ENCODE measurements at places on chromosomes 7 and 10.
A peak's percentile ranks its signal among the peaks of the same experiment; 100 is the strongest.

DNA sequence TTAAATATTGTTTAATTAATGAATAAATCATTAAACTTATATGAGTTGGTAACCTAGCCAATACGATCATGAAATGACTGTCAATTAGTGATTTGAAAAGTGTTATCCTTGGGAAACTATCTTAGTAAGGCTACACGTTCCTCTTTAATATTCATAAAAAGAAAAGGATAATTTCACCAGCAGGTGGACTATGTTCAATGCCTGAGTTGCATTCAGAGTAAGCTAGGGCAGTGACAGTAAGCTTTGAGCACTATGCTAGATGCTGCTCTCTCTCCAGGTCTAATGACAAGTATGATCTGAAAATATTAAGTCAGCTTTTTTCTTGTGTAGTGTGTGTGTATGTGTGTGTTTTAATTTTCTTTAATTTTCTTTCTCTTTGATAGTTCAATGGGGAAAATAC is 486.3 kb upstream of the PCDH15 start:
- DNase-seq, result no peak
- no peak overlapping the region for H3K4me3 ChIP-seq
- H3K36me3 ChIP-seq, result no peaks in the 10 kb centered on the region

DNA sequence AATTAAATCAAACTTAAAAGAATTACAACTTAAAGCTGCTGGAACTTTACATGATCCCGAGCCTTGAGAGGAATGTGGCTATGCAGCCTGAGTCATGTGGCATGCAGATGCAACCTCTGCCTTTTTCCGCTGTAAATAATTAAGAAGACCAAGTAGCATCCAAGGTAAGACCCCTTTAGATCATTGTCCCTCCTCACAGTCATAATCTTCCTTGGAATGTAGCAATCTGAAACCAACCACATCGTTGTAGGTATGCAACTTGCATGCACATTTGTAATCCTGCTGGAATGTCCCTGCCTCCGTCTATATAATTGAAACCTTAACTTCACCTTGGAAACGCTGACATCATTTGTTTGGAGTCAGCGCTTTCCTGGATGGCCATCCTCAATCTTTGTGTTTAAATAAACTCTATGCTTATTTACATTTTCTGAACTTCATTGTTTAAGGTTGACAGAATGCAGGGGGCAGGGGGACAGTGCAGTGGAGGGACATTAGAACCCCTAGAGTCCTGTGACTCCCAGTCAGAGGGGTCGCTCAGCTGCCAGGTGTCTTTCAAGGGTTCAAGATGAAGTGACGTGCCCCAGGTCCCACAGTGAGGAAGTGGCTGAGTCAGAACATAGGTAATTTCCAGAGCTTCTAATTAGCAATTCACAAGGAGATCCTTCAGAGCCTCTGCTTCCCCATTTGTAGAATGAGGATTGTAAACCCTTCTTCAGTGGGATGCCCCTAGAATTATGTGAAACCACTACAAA is 110.7 kb downstream of the RALA start:
- H3K4me3 ChIP-seq, result peak overlapping the region; percentile 90
- peaks cover 28% of the 10 kb centered on the region for H3K4me1 ChIP-seq
- H3K27me3 ChIP-seq, result no peaks in the 10 kb centered on the region

- H3K27me3 ChIP-seq, result no peaks in the 10 kb centered on the region
- peaks cover 25% of the 10 kb centered on the region for H3K4me1 ChIP-seq
- DNase-seq, result peak; percentile 2
- peak overlapping the region; percentile 98 for H3K4me3 ChIP-seq
These were observed 767 bp downstream of the KRIT1 start for GRCh38 chr7:92244808-92245486.

DNA sequence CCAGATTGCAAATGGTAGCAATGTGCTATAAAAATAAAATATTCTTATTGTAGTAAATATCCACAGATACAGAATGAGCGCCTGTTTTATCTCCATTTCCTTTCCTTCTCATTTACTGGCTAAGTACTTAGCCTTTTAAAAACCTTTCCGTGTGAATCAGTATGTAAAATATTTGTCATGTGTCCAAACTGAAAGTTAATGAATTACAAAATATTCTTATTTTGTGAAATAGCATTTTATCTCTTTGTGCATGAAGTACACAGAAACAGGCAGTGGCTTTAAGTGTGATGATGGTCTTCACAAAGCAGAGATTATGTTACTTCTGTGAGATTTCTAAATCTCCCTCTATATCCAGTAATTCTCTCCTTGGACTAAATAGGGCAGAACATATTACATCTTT is 56.7 kb upstream of the KIAA1217 start:
- no peaks in the 10 kb centered on the region for H3K36me3 ChIP-seq
- H3K27ac ChIP-seq, result no peak overlapping the region
- H3K4me3 ChIP-seq, result no peak overlapping the region

GRCh38 chr7:157136372-157136771 is 2.4 kb upstream of the UBE3C start:
- H3K27me3 ChIP-seq, result no peaks in the 10 kb centered on the region
- DNase-seq, result no peak
- H3K27ac ChIP-seq, result peak overlapping the region; percentile 76
- peak overlapping the region; percentile 62 for H3K4me3 ChIP-seq

GRCh38 chr10:119023553-119023868 is 6.0 kb upstream of the NANOS1 start:
- H3K4me1 ChIP-seq, result peaks cover 3% of the 10 kb centered on the region
- no peak for DNase-seq
- no peaks in the 10 kb centered on the region for H3K36me3 ChIP-seq
- H3K27ac ChIP-seq, result no peak overlapping the region
- H3K4me3 ChIP-seq, result no peak overlapping the region
- H3K27me3 ChIP-seq, result peaks cover 5% of the 10 kb centered on the region

GRCh38 chr7:101126651-101127459 is at the start of gene SERPINE1:
SERPINE1 (plus strand) TSS chr7:101127104; CDS start chr7:101128394, 1,290 bp downstream.
- H3K27me3 ChIP-seq, result peaks cover 26% of the 10 kb centered on the region
- peak within 1 kb of the TSS; percentile 49 for H3K27ac ChIP-seq
- DNase-seq, result no peak
- H3K4me1 ChIP-seq, result peaks cover 29% of the 10 kb centered on the region
- peak within 1 kb of the TSS; percentile 45 for H3K4me3 ChIP-seq

GRCh38 chr7:99531354-99531765 is 20.6 kb downstream of the FAM200A start:
- DNase-seq, result no peak
- peaks cover 43% of the 10 kb centered on the region for H3K36me3 ChIP-seq
- no peak overlapping the region for H3K4me3 ChIP-seq
- no peaks in the 10 kb centered on the region for H3K27me3 ChIP-seq

GRCh38 chr10:8401531-8401930 is 347.0 kb downstream of the GATA3 start:
- no peak overlapping the region for H3K4me3 ChIP-seq
- no peaks in the 10 kb centered on the region for H3K27me3 ChIP-seq
- no peak for DNase-seq
- H3K4me1 ChIP-seq, result peaks cover 3% of the 10 kb centered on the region

- H3K36me3 ChIP-seq, result no peaks in the 10 kb centered on the region
- H3K27me3 ChIP-seq, result no peaks in the 10 kb centered on the region
- H3K4me3 ChIP-seq, result no peak overlapping the region
- no peak for DNase-seq
- peaks cover 36% of the 10 kb centered on the region for H3K4me1 ChIP-seq
- peak overlapping the region; percentile 76 for H3K27ac ChIP-seq
These were observed 6.3 kb downstream of the FAS start for GRCh38 chr10:88996927-88997326.

DNA sequence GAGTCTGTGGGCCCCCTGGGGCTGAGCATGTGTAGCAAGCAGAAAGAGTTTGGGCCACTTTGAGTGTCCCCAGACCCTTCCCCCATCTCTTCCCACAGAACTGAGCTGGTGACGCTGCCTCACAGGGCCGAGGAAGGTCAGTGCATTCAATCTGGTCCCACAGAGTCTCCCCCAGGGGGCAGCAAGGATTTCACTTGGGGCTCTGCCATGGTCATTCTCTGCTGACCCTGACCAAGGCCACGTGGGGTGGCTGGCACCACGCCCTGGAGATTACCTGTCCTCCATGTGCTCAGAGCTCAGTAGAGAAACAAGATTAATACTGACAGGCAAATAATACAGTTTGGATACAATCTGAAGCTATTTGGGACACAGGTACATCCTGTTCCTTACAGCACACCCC is 30.2 kb downstream of the ADRA2A start:
- DNase-seq, result no peak
- no peaks in the 10 kb centered on the region for H3K36me3 ChIP-seq
- H3K27me3 ChIP-seq, result peaks cover 15% of the 10 kb centered on the region
- H3K4me1 ChIP-seq, result no peaks in the 10 kb centered on the region
- H3K4me3 ChIP-seq, result no peak overlapping the region

DNA sequence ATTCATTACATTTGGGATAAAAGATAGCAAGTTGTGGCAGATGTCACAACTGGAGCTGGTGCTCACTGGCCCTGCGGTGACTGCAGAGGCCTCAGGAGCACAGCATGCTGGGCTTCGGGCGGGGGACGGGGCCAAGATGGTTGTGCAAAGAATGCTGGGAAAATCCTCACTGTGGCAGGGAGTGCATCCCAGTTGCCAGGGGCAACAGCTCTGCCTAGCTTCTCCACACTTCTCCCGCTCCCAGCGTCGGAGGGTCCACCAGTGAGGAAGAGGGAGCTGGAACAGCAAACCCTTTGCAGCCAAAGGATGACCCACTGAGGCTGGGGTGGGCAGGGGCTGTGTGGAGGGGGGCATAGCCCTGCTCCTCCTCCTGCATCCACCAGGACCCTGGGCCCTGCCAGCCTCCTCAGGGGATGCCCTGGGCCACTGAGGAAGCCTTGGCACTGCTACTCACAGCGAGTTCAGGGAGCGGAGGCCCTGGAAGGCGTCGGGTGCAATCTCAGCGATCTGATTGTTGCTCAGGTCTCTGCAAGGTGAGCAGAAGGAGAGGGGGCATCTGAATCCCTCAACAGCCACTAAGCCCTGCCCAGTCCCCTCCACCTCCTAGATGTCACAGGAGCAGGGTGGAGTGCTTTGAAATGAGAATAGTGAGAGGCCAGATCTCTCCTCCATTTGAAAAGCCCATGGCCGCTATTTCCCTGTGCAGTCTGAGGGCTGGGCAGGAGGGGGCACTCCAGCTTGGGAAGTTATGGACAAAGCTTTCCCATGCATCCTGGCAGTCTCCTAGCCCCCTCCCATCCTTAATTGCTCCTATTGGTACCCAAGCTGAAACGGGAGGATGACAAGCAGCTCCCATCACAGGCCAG is 126.5 kb downstream of the SLIT1 start:
- no peak overlapping the region for H3K4me3 ChIP-seq
- no peak overlapping the region for H3K27ac ChIP-seq
- peaks cover 2% of the 10 kb centered on the region for H3K4me1 ChIP-seq
- peaks cover 2% of the 10 kb centered on the region for H3K36me3 ChIP-seq
- DNase-seq, result no peak
- peaks cover 15% of the 10 kb centered on the region for H3K27me3 ChIP-seq

- no peaks in the 10 kb centered on the region for H3K27me3 ChIP-seq
- H3K27ac ChIP-seq, result no peak overlapping the region
- peaks cover 20% of the 10 kb centered on the region for H3K36me3 ChIP-seq
- peaks cover 10% of the 10 kb centered on the region for H3K4me1 ChIP-seq
- H3K4me3 ChIP-seq, result no peak overlapping the region
These were observed 183.9 kb downstream of the WNT2 start for GRCh38 chr7:117138981-117139380.

DNA sequence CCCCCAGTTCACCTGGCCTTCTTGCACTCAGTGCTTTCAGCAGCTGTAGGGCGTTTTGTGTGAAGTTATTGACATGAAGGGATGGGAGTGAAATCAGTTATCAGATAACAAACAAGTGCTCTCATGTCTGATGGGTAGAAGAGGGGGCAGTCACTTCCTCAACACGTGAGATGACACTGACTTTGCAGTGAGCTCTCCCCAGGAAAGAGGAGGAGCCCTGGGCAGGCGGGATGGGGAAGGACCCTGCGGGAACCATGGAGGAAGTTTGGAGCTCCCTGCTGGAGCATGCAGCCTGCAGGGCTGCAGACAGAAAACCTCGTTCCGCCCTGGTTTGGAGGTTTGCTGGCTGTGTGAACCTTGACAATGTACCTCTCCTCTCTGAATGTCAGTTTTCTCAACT is 38.7 kb downstream of the GPR26 start:
- H3K4me1 ChIP-seq, result no peaks in the 10 kb centered on the region
- H3K27ac ChIP-seq, result no peak overlapping the region
- H3K36me3 ChIP-seq, result no peaks in the 10 kb centered on the region
- H3K4me3 ChIP-seq, result no peak overlapping the region
- H3K27me3 ChIP-seq, result peaks cover 7% of the 10 kb centered on the region
- no peak for DNase-seq

DNA sequence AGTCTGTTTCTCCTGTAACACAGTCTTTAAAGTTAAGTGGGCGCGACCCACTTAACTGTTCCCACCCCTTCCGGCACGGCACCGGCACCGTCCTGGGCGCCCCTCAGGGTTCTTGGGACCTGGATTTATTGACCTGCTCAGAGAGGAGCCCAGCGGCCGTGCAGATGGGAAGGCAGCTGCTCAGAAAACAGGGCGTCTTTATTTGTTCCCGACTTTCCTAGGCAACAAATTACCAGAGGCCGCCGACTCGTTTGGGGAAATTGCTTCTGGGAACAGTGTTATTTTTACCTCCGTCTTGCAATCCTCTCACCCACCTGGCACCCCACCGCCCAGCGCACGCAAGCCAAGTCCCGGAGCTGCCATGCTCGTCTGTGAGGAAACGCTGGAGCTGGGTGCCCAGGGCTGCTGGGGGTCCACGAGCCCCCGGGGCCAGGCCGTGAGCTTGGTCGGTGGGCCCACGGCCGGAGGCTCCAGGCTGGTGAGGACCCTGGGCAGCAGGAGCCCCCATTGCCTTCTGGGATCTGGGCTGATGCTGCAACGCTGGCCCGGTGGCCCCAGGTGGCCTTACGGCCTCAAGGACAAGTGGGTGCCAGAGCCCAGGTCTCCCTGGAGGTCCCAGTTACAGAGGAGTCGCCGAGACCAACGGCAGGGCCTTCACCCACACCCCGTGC is 14.9 kb upstream of the ADGRA1 start:
- DNase-seq, result no peak
- H3K27me3 ChIP-seq, result peaks cover 5% of the 10 kb centered on the region
- no peak overlapping the region for H3K4me3 ChIP-seq
- no peaks in the 10 kb centered on the region for H3K36me3 ChIP-seq
- no peaks in the 10 kb centered on the region for H3K4me1 ChIP-seq

DNA sequence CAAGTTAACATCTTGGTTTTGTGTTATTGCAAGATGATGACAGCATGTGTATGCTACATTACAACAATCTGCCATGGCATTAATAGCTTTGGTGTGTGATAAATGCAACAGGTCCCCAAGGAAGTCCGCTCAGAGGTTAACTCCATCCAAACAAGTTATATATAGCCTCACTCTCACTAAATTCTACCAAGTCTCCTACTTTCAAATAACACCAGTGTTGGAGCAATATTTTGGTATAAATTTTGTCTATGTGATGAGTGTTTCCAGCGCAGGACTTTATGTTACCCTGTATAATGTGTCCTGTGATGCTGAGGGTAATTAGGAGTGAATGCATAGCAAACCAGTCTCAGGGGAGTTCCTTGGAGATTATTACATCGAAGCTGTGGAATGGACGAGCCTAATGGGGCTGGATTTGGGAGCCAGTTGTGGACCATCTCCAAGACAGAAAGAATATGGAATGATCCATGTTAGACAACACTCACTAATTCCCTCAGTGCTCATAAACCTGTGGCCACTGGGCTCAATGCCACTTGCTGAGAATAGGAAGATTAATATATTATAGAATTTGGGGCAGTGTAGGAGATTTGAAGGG is 127.6 kb upstream of the CXCL12 start:
- no peaks in the 10 kb centered on the region for H3K27me3 ChIP-seq
- H3K27ac ChIP-seq, result no peak overlapping the region
- H3K4me1 ChIP-seq, result no peaks in the 10 kb centered on the region
- H3K4me3 ChIP-seq, result no peak overlapping the region
- no peaks in the 10 kb centered on the region for H3K36me3 ChIP-seq
- DNase-seq, result no peak

All from memory B cell (primary cell).